ENCODE measurements at places on chromosomes 11 and 22.

DNA sequence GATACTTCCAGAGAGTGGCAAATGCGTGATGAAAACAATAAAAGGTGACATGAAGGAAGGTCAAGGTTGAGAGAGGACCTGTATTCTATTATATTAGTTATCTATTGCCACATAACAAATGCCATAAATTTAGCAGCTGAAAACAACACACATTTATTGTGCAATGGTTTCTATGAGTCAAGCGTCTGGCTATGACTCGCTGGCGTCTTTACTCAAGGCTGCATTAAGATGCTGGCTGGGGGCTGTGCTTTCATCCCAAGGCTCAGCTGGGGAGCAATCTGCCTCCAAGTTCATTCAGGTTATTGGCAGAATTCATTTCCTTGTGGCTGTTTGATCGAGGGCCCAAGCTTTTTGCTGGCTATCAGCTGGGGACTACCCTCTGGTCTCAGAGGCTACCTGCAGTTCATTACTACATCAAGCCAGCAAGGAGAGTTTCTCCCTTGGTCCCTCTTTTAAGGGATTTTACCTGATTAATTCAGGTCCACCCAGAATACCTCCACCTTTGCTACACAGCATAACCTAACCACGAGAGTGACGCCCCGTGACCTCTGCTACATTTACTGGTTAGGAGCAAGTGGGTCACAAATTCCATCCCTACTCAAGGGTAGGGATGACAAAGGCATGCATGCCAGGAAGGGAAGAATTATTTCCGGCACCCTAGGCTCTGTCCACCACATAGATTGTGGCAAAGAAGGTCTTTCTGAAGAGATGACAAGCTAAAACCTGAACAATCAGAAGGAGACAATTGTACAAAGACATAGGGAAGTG lies 549.1 kb downstream of the MN1 start:
- no peak for DNase-seq

- no peak for DNase-seq
Measured at GRCh38 chr11:105236664-105237063, 97.1 kb upstream of the CARD18 start.

DNA sequence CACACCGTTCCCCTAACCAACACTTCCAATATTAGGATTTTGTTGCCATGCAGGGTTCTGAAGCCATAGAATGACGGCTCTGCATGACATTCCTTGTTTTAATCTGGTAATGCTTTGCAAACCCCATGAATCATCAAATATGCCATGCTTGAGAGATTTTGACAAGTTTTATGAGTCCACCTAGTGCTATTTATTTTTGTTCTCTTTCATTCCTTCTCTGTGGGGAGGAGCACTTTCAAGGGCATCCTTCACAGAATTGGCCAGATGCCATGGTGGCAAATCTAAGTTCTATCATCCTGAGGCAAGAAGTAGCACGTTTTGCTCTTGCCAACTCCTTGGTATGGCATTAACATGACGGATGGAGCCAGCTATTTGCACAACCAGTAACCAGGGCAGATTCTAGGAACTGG lies 268.4 kb downstream of the FAM76B start:
- DNase-seq: no peak

DNA sequence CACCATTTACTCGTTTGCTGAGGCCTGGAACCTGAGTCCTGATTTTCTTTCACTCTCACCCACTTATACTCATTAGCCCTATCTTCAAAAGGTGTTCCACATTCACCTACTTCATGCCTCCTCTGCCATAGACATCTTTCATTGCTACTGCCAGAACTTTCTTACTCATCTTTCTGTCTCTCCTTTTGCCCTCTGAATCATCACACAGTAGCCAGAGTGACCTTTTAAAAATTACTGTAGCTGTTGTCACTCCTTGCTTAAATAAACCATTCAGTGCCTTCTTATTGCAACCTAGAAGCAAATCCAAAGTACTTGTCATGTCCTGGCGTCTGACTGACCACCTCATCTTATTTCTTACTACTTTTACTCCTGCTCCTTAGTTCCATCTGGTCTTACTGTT lies 38.2 kb downstream of the ATXN10 start:
- DNase-seq: no peak

- no peak for DNase-seq
Measured at GRCh38 chr11:108929241-108929640, 264.4 kb downstream of the DDX10 start.

- no peak for DNase-seq
Measured at GRCh38 chr22:30438559-30438958, 13.0 kb downstream of the MTFP1 start.

GRCh38 chr11:46381819-46382645 lies 563 bp downstream of the MDK start:
- DNase-seq: no peak

DNA sequence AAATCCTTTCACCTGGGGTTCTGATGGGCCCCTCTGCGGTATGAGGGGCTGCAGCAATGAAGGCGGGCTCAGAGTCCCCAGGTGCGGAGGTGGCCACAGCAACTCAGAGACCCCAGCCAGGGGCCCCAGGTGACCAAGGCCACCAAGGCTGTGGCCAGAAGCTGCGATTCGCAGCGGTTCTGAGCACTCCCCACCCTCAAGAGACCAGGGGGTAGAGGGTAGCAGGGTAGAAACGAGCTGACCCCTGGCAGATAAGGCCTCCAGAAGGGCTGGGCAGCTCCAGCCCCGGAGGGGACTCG lies 948 bp downstream of the TNKS1BP1 start:
- DNase-seq: no peak

- DNase-seq: no peak
Measured at GRCh38 chr22:42544686-42545085, 9.1 kb upstream of the SERHL2 start.

- DNase-seq: no peak
Measured at GRCh38 chr11:123187665-123188507, 7.2 kb downstream of the CLMP start.

- no peak for DNase-seq
Measured at GRCh38 chr11:100706179-100706578, 19.1 kb downstream of the ARHGAP42 start.

GRCh38 chr22:19843107-19843856 lies 11.4 kb downstream of the GNB1L start:
- DNase-seq: no peak

DNA sequence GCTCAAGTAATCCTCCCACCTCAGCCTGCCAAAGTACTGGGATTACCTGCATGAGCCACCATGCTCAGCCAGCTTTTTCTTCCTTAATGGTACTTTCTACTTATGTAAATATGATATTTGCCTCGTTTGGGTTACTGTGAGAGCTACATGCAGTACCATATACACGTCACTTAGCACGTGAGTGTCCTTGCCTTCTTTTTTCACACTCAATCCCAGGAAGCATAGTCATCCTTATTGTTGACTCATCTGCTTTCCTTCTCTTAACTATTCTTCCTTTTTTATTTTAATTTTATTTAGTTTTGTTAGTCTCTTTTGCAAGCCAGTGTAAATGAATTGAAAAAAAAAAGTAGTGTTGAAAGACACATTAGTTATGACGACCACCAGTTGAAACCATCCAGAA lies 205.9 kb downstream of the HIPK3 start:
- DNase-seq: no peak

DNA sequence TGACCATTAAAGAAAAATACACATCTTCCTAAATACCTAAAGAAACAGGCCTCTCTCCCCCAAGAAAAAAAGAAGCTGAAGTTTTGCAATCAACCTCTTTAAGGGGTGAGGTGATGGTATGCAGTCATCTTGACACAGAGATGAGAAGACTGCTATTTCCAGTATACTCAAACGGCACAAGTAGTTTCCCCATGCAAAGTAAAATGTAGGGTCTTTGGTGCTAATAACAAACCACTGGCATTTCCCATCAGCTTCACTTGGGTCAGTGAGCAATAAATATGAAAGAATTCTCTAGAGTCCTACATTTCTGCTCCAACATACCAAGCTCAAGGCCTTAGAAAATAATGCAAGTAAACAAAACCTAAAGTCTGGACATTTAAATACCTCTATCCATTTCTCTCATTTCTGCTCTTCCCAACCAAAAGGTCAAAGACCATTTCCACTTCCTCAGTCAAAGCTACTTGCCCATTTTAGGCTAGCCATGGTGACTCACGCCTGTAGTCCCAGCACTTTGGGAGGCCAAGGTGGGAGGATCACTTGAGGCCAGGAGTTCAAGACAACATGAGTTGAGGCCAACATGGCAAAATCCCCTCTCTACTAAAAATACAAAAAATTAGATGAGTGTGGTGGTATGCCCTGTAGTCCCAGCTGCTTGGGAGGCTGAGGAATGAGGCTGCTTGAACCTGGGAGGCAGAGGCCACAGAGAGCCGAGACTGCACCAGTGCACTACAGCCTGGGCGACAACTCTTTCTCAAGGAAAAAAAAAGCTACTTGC lies 39.5 kb upstream of the CHRNA10 start:
- no peak for DNase-seq

- DNase-seq: no peak
Measured at GRCh38 chr11:47571357-47571729, 5.9 kb downstream of the PTPMT1 start.

DNA sequence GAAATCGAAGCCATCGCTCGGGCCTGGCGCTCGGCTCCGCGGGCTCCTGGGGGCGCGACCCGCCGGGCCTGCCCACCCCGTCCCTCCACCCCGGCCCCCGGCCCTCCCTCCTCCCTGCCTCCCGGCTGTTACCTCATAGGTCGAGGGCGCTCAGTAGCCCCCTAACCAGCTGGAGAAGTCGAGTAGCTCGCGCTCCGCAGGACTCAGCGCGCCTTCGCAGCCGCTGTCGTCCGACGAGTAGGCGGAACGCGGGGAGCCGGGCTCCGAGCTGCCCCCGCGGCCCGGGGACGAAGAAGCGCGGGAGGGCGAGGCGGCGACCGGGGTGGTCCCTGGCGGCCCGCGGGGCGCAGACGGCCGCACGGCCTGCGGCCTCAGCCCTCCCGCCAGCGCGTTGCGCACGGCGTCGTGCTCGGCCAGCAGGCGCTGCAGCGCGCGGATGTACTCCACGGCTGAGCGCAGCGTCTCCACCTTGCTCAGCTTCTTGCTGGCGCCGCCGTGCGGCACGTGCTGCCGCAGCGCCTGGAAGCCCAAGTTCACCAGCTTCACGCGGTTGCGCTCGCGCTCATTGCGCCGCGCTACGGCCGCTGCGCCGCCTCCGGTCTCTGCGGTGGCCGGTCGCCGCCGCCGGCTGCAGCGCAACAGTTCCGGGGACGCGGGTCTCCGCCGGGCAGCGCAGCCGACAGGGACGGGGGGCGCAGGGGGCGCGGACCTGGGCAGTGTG lies 627 bp downstream of the ASCL2 start:
- no peak for DNase-seq

- DNase-seq: no peak
Measured at GRCh38 chr11:130486987-130487923, 38.8 kb downstream of the ADAMTS15 start.

GRCh38 chr22:19722982-19723231 lies 432 bp upstream of the GP1BB start:
- no peak for DNase-seq

DNA sequence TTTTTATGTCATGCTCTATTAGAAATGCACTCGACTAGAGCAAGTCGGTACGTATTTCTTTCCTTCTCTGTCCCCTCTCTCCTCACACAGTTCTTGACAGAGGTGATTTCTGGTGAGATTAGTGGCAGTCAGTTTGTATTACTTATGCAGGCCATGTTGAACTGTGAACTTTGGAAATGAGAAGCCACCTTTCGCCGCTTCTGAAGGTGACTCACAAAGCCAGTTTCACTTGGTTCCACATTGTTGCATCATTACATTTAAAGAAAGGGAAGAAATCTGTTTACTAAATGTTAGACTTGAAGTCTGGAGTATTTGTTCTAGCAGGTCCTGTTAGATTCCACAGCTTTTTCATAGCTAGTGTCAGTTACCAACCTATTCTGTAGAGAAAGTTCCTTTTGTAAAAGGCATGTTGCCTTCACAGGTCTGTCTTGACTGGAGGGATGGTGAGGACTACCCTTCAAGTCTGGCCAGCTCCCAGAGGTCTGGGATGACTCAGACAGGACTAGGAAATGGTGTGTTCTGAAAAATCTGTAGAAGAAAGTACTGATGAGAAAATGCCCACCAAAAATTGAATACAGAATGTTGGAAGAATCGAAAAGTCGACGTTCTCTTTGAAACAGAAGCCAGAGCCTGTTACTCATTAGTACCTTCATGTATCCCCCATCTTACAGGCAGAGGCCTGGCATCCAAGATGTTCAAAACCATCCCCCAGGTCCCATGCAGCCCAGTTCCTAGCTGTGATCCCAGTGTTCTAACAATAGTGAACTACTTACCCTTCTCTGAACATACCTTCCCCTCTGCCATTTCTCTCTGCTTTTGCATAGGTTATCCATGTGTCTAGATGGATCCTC lies 181.4 kb downstream of the DBX1 start:
- no peak for DNase-seq

GRCh38 chr11:117535850-117536411 lies 208.3 kb downstream of the CEP164 start:
- DNase-seq: no peak

GRCh38 chr22:28030473-28030872 lies 111.4 kb upstream of the PITPNB start:
- no peak for DNase-seq

DNA sequence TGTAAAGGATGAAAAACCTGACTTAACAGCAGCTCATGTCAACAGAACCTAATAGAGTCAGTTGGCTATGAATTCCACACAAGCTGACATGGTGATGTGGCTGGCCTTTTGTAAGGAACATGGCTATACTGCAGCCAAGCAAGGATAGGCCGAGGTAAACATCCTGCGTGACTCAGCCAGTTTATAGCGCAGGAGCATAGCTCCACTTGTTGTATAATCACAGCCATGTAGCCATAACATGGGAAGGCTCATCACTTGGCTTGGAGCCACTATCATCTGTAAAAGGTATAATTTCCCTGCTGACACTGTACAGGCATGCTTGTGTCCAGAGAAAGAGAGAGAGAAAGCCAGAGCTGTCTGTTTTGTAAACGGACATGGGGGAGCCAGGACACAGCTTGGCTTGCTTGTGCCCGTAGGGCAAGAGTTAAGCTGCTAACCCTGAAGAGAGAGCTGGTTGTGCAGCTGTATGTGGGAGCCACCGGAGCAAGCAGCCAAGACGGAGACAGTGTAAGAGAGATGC lies 104.4 kb upstream of the PLET1 start:
- DNase-seq: no peak

DNA sequence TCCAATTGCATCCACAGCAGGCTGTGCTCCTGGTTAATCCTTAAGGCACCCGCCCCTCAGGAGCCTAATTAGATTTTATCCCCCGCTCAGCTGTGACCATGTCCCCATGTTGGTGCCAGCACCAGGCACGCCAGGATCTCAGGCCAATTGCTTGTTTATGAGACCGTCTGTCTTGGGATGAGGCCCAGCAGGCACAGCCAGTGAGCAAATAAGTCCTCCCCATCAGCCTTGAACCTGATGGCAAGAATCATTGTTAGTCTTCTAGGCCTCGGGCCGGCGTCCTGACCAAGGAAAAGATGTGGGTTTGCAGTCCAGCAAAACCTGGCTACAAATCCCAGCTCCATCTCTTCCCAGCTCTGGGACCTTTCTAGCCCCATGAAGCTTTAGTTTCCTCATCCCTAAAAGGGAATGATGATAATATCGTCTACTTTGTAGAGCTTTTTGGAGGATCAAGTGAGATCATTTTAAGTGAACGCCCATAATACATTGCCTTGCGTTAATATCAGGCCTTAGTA lies 57.3 kb downstream of the TP53I11 start:
- no peak for DNase-seq
